ENCODE measurements at places on chromosomes 13 and 19.

DNA sequence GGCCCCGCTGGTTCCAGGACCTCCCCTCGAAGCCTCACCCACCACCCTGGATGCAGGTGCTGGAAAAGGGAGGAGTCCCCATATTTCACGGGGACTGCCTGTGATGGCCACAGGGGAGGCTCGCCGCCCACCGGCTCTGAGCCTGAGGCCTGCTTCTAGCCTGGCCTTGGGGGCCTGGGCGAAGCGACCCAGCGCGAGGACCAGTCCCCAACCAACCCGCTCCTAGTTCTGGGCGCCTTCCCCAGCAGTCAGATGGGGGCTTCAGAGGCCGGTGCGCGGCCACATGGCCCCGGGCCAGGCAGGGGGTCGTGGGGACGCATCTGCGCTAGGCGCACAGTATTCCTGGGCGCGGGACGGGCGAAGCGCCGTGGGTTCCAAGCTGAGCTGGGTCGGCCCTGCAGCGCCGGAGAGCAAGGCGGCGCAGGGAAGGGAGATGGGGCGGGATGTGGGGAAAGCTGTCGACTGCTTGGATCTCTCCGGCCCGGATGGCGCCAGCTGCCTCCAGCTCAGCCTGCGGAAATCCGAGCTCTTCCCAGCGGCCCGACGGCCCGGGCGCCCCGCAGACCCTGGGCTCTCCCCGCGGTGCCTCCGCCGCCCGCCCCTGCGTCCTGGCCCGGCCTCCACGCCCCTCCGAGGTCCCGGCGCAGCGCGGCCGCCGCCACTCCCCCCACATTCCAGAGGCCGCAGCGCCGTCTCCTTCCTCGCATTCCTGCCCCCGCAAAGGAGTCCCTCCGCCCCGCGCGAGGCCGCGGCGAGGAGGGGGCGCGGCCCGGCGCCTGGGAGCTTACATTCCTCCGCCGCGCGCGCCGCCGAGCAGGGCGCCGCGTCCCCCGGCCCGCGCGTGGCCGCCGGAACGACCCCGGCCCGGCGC lies at the start of gene WTIP:
Gene WTIP, plus strand, starts transcription at position 788 of the 871 bp plus-strand sequence. CDS start 217 bp downstream, outside the sequence.
- DNase-seq = no peak

DNA sequence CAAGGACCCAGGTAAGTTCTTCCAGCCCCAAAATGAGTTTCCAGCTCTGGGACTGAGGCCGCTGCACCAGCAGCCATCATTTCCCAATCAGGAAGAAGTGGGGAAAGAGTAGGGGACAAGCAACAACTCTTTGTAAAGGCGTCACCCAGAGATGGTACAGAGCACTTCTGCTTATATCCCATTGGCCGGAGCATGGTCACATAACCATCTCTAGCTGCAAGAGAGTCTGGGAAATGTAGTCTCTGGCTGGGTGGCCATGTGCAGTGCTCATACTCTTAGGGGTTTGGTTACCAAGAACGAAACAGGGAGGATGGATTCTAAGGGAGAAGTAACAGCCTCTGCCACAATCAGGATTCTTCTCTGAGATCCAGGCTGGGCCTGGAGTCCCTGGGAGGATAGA lies 26.3 kb downstream of the CKM start:
- DNase-seq = no peak

DNA sequence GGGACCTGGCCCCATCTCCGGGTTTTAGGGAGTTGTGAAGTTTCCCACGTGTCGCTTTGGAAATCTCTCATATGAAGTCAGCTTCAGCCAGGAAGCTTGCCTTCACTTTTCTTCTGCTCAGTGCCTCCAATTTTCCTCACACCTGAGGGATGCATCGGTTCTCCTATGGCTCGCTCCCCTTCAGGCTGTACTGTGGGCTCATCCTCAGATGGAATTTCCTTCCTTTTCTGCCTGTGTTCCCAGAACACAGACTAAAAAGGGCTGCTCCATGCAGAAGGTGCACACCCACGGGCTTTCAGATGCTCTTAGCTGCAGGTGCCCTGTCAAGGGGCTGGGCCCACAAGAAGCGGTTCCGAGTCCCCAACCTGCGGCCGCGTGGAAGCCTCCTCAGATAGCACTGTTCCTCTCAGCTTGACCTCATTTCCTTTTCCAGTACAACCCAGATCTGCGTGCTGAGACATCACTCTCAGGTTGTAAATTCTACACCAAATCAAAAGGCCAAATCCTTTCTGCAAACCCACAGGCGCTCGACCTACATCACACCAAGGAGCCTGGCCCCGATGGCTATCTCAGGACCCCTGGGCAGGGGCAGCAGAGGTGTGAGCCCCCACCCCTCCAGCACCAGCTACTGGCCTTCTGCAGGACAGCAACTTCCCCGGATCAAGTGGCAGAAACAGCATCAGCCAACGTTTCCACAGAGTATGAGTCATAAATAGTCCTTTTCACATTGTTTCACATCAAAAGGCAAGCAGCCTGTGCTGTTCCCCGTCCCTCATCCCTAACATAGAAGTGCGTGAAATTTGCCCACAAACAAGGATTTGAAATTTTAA lies 275.9 kb downstream of the ZNF536 start:
- DNase-seq = no peak

DNA sequence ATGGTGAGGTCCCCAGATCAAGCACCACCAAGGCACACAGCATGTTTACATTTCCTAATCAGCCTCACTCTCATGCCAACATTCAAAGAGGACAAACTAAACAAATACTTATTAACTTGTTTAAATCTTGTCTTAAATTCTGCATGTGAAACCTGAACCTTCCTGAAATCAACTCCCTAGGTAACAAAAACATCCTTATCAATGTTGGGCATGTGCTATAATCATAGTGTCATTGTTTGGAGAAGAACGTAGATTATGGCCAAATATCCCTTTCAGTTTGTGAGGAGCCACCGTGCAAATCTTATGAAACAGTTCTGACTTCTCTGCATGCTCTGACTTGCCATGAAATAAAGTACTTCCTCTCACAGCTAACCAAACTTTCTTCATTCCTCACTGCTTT lies 123.8 kb downstream of the NDFIP2 start:
- no peak for DNase-seq

GRCh38 chr13:44007451-44007850 lies 127.7 kb downstream of the LACC1 start:
- DNase-seq = no peak

DNA sequence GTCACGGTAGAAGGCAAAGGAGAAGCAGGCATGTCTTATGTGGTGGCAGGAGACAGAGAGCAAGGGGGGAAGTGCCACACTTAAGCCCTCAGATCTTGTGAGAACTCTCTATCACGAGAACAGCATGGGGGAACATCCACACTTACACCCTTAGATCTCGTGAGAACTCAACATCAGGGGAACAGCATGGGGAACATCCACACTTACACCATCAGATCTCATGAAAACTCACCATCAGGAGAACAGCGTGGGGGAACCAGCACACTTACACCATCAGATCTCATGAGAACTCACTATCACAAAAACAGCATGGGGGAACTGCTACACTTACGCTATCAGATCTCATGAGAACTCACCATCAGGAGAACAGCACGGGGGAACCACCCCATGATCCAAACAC lies 445.0 kb downstream of the MYO16 start:
- DNase-seq = no peak

DNA sequence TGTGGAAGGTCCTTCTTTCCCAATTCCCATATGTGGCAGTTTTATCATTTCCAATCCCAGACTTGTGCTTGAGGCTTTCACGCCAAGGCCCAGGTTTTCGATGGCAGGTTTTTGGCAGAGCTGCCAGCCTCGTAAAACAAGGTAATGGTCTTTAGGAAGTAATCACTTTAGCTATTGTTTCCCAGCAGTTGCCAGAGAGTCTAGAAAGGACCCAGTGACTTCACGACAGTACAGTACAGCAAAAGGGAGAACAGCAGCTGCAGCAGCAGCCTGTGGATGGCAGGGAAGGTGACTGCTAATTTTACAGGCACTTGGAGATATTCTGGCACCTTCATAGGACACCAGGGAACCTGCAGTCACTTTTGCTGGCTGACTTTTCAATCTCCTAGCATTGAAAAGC lies 291.6 kb upstream of the MAB21L1 start:
- no peak for DNase-seq

- DNase-seq = no peak
These were observed 29.8 kb downstream of the DPF1 start for GRCh38 chr19:38194061-38194701.

Measured in CD4-positive, alpha-beta T cell treated with Interleukin-6 for 4 hours (primary cell).